Hair follicular keratinocyte (primary cell): ENCODE measurements at places on chromosomes 5 and 9. TPM values are rescaled to one million over a fixed set of nuclear protein-coding genes. Genes with fewer than 3 reads are reported as not detected.

C5orf46 gene
- total RNA-seq = not detected in 2 replicates

CCDC187 gene
- total RNA-seq = not detected in 2 replicates

ORM2 gene
- total RNA-seq = not detected in 2 replicates

CATSPER3 gene
- not detected in 2 replicates for total RNA-seq

GABRA1 gene
- not detected in 2 replicates for total RNA-seq

FXN gene
- total RNA-seq = 5.6 and 9.9 TPM in 2 replicates

DMRT1 gene
- not detected in 2 replicates for total RNA-seq

BTNL9 gene
- not detected in 2 replicates for total RNA-seq

PAEP gene
- not detected in 2 replicates for total RNA-seq

GPR151 gene
- not detected in 2 replicates for total RNA-seq

COL5A1 gene
- 10.5 and 10.9 TPM in 2 replicates for total RNA-seq

GPRIN1 gene
- total RNA-seq = 8.7 and 11.0 TPM in 2 replicates

GADD45G gene
- 0.19 TPM in 1 of 2 replicates, not detected in the other for total RNA-seq

IDNK gene
- 2.3 and 3.3 TPM in 2 replicates for total RNA-seq

THBS4 gene
- total RNA-seq = 1.7 and 2.3 TPM in 2 replicates

SRP19 gene
- total RNA-seq = 39.5 and 87.1 TPM in 2 replicates

SPATA31A5 gene
- not detected in 2 replicates for total RNA-seq

KIF4B gene
- total RNA-seq = not detected in 2 replicates

PCYOX1L gene
- 10.1 and 12.4 TPM in 2 replicates for total RNA-seq

PCDHGC3 gene
- 21.8 and 60.9 TPM in 2 replicates for total RNA-seq

MOB3B gene
- total RNA-seq = 12.5 and 14.0 TPM in 2 replicates

NDUFAF2 gene
- 56.9 and 71.8 TPM in 2 replicates for total RNA-seq

SH3RF2 gene
- 25.8 and 32.2 TPM in 2 replicates for total RNA-seq

BTNL8 gene
- not detected in 2 replicates for total RNA-seq

LCN2 gene
- total RNA-seq = 8.8 and 22.4 TPM in 2 replicates

TTC16 gene
- total RNA-seq = not detected in 2 replicates

TRPM3 gene
- not detected in 2 replicates for total RNA-seq

ABLIM3 gene
- 5.5 and 7.2 TPM in 2 replicates for total RNA-seq

SPINK4 gene
- total RNA-seq = not detected in 2 replicates
